ENCODE measurements at places on chromosomes 12 and 14.

GRCh38 chr14:90569606-90570387 is 173.0 kb downstream of the CALM1 start:
- no peak for DNase-seq

DNA sequence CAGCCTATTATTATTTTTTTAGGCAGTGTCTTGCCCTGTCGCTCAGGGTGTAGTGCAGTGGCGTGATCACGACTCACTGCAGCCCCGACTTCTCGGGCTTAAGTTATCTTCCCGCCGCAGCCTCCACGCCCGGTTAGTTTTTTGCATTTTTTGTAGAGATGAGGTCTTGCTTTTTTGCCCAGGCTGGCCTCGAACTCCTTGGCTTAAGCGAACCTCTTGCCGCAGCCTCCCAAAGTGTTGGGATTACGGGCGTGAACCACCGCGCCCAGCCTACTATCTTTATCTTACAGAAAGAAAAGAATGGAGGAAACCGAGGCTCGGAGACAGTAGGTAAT is 507 bp upstream of the PTPN11 start:
- no peak for DNase-seq

- no peak for DNase-seq
Observed at GRCh38 chr14:68820119-68820518, 27.3 kb upstream of the ZFP36L1 start.

GRCh38 chr14:52265253-52265652 is 2.2 kb upstream of the PTGDR start:
- DNase-seq, result no peak

- DNase-seq, result no peak
Observed at GRCh38 chr14:82911930-82912329, 1378.3 kb upstream of the SEL1L start.

- no peak for DNase-seq
Observed at GRCh38 chr12:57181072-57181471, 33.7 kb upstream of the LRP1-AS start.

- no peak for DNase-seq
Observed at GRCh38 chr14:22492622-22493542, 96.1 kb downstream of the DAD1 start.
